ENCODE measurements at places on chromosomes 12 and 14.

DNA sequence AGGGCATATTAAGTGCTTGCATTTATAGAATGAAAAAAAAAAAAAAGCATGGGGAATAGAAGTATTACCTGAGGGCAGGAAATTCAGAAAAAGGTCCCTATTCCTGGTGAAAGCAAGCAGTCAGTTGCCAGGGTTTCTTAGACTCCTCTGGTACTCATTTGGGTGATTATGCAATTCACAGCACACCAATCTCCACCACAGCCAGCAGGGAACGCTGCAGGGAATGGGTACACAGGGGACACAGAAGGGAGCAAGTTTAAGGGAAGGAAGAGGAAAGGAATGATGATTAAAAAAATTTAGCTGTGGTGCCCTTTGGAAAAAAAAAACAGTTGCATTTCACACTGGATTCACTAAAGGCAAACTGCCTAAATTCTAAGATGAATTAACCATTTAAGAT lies 14.2 kb downstream of the BLTP3B start:
- peak; percentile 50 for DNase-seq

DNA sequence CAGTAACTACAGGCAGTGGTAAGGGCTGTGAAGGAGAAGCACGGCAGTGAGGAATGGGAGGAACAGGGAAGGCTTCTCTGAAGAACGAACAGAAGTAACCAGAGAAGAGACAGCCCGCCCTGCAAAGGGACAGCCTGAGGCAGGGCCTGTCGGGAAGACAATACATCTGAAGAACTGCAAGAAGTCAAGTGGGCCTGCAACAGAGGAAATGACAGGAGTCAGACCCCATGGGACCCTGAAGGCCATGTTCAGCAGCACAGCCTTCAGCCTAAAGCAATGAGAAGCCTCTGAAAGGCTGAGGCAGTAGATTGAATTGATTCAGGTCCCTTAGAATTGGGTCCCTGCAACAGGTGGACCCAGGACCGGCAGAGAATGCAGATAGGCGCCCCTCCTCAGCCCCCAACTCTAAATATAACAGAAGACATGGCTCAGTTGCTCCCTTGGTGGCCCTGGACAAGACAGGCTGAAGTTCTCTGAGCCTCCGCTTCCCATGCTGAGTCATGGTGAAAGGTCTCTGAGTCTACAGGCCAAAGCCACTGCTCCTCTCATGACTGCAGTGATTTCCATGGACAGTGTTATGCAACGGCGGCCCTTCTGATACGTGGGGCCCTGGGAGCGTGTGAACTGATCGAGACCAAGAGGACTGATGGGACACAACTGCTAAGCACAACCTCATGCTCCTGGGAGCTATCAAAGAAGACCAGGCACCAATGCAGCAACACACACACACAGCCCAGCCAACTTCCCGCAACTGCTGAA lies 10.8 kb upstream of the ACTR6 start:
- no peak for DNase-seq

DNA sequence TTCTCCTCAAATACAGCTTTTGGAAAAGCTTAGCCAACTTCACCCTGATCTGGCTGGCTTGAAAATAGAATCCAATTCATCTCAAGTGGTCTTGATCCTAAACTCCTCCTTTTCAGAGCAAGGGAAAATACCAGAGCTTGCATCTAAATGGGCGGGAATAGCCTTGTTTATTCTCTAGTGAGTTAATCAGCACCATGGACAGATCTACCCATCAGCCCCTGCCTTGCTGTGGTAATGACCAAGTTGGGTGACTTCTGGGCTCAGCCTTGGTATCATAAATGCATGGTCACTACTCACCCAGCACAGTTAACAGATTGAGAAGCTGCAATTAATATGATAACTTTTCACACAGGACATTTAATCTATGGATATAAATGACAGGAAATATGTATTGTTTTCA lies 196.6 kb downstream of the GLT1D1 start:
- no peak for DNase-seq

DNA sequence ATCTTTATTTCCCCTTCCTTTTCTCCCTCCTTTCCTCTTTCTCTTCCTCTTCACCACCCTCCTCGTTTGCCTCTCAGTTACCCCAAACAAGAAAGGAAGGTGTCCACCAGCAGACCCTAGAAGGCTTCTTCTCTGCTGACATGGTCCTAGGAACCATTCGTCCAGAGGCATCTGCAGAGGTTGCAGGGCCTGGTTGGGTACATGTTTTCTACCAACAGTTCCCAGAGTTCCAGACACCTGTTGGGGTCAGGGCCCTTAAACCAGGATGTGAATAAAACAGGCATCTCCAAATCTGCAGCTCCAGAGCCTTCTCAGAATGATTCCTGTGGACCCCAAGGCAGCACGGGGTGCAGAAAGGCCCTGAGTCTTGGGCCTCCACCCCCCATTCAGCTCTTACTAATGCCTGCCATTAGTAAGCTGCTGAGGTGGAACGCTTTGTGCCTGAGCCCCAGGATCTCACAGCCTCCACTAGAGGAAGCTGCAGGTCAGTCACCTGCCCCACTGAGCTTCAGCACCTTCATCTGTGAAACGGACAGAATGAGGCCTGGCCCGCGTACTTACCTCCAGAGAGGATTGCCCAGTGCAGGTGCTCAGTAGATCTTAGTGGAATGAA lies 130.4 kb downstream of the DICER1 start:
- no peak for DNase-seq

DNA sequence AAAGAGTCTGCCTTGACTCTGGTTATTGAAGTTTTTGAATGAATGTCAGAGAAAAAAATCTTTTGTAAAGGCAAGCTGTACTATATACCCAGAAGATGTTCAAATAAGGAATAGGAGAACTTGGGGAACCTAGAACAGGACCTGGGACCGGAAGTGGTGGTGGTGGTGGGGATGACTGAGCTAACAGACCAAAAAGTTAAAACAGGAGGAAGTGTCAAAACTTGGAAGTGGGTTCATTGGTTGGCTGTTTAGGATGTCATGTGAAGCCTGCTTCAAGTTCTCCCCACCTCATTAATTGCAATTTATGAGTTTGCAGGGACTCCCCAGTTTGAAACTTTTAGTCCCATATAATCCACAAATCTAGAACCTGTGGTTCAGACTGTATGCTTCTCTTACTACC lies 26.2 kb downstream of the PLXNC1 start:
- no peak for DNase-seq

DNA sequence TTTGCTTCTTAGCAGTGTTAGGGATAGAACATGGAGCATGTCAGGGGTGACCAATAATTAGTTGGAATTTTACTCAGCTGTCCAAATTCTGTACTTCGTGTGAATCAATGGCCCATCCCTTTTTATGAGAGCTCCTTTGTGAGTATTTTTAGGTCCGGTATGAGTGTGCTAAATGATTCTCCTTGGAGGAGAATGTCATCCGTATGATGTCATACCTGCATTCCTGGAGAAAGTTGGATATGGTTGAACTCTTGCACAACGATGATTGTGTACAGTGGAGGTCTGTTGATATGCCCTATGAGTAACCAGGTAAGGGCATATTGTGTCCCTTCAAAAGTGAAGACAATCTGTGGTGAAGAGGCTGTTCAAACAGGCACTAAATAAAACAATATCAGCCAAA lies 400.8 kb downstream of the GXYLT1 start:
- DNase-seq, result no peak

DNA sequence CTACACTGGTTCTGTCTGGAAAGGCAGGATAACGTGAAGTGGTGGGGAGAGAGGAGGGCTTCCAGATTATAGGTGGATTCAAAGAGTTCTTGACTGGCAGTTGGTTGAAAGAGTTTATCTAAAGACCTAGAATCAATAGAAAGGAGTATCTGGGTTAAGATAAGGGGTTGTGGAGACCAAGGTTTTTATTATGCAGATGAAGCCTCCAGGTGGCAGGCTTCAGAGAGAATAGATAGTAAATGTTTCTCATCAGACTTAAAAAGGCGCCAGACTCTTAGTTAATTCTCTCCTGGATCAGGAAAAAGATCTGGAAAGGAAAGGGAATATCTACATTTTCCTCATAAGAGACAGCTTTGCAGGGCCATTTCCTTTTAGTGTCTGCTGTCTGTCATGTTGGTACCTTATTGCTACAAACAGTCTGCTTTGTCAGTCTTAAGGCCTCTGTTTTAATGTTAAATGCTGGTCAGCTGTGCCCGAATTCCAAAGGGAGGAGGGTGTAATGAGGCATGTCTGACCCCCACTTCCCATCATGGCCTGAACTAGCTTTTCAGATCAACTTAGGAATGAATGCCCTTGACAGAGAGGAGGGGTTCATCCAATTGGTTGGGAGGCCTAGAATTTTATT lies 401.3 kb downstream of the FUT8 start:
- DNase-seq, result no peak

- DNase-seq, result no peak
Observed at GRCh38 chr14:52914295-52914694, 36.6 kb downstream of the FERMT2 start.

- peak; percentile 95 for DNase-seq
Observed at GRCh38 chr14:24195186-24196070, at the start of gene TM9SF1. TSS of gene TM9SF1 (minus strand) at chr14:24195441. CDS start at chr14:24195019, 422 bp downstream.

- no peak for DNase-seq
Observed at GRCh38 chr14:68814539-68815297, 21.9 kb upstream of the ZFP36L1 start.

- DNase-seq, result no peak
Observed at GRCh38 chr12:93016752-93017350, 87.8 kb upstream of the EEA1 start.

DNA sequence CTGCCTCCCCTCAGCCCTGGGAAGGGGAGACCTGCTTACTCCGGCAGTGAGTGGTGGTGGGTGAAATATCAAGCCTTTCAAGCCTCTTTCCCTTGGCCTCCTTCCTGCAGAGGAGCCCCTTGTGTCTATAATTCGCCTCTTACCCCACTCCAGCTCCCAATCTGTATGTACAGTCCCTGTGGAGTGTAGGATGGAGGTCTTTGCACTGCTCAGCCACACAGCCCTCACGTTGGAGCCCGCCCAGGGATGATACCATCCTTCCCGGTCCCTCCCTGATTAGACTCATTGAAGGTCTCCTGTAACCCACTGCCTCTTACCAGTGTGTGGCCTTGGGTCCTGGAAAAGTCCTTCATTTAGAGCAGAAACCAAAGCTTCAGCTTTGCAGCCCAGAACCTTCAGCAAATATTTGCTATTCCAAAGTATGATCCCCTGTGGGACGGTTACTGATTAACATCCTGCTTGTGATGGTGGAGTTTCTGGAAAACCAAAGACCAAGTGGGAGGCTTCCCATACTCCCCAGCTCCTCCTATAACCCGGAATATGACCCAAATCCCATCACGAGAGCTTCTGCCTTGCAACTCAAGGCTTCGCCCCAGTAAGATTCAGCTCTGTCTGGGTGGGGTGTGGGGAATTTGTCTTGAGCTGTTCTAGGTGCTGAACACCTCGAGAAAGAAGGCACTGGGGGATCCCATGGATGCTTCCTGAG lies at the start of gene SERPINA10:
Gene SERPINA10, minus strand, starts transcription at position 397 of the 706 bp plus-strand sequence. CDS start 2,675 bp downstream, outside the sequence.
- DNase-seq, result no peak

DNA sequence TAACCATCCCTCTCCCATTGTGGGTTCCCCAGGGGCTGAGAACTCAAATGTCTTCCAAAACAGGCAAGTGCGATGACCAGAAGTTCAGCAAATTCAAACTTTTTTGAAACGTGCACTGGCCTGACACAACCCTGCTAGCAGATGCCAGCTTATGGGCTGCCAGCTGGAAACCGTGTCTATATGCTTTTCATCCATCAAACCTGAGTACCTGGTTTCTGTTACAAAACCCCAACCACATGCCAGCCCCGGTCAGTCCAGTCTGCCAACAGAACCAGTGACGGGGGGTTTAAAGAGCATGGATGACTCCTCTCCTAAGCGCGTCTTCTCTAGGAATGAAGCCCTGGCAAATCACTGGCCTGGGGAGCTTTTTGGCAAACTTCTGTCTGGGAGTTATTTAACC lies 189.7 kb downstream of the TTC7B start:
- DNase-seq, result no peak

- DNase-seq, result no peak
Observed at GRCh38 chr12:62601765-62602164, 135.1 kb downstream of the MON2 start.

DNA sequence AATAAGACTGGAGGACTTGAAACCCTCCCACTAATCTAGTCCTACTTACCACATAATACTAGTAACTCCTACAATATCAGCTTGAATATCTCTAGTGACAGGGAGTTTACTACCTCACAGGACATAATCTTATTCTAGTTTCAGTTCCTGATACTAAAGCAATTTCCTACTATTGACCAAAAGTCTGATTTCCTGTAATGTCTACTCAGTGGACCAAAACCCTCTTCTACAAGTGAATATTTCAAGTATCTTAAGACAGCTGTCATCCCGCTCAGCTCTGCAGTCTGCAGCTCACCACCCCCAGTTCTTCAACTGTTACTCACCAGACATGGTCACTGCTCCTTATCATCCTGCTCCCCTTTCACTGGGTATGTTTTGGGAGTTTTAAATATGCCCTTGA lies 70.8 kb upstream of the TMCC3 start:
- no peak for DNase-seq

- no peak for DNase-seq
Observed at GRCh38 chr12:50066402-50066801, 9.0 kb downstream of the ASIC1 start.

DNA sequence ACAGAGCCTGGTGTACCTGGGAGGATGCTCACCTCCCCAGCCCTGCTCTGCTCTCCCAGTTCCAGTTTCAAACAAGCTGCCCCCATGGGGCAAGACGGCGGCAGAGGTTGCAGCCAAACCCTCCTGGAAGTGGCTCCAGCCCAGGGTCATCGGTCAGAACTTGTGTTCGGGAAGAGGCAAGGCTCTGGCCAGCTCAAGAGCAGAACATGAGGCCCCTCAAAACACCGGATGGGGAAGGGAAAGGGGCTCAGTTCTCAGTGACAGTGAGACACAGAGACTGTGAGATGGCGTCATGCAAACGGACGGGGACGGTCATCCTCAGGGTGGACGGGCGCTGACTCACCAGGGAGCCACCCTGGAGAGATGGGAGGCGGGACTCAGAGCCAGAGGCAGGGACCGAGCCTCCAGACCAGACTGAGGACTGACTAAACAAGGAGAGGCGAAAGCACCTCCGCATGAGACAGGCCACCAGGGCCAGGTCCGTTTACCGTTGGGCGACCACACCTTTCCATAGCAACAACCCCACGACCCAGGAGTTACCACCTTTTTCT lies 63.9 kb upstream of the GALNT9 start:
- no peak for DNase-seq

DNA sequence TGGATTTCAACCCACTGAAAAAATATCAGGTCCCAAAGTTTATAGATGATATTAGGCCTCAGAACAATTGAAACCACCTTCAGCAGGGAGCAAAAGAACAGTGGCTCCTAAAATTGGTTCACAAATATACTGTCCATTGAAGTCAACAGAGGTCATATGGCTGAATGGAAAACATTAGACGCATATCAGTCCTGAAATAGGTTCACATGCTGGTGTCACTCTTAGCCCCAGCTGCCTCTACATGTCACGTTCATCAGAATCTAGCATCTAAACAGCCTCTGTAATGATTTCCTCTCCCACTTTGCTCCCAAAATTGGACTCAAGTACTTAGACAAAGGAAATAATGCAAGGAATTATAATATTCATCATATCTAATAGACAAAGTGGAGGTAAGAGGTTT lies 8.7 kb downstream of the FLRT2 start:
- no peak for DNase-seq

- no peak for DNase-seq
Observed at GRCh38 chr12:107533218-107533617, 152.4 kb upstream of the PWP1 start.
